ENCODE measurements at places on chromosomes 3 and 15.

- no peak for DNase-seq
Observed at GRCh38 chr15:80752204-80752603, 27.0 kb upstream of the CEMIP start.

DNA sequence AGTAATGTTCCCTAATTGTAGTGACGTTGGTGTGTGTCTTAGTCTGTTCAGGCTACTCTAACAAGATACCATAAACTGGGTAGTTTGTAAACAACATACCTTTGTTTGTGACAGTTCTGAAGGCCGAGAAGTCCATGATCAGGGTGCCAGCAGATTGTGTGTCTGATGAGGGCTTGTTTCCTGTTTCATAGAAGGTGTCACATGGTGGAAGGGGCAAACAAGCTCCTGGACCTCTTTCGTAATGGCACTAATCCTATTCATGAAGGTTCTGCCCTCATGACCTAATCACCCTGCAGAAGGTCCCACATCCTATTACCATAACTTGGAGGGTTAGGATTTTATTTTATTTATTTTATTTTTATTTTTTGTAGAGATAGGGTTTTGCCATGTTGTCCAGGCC, 11.1 kb downstream of the ATXN7 start:
- DNase-seq, result no peak

DNA sequence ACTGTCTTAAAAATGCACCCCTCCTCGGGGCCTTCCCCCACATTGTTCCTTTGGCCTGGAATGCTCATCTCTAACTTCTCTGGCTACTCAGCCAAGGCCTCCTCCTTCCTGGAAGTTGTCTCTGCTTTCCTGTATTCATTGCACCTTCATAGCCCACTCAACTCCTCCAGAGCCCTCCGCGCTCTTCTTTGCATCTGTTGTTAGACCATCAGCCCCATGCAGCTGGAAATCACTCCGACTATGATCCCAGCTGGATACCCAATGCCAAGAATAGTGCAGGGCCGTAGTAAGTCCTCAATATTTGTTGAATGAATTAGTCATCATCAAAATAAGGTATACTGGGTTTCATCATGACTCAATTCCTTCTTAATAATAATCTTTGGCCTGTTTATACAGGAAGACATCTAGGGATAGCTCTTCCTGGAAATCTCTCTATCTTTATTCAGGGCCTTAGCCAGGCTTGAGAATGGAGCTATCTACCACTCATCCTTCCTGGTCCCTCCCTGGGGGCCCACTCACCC, 112.7 kb downstream of the SYNPR start:
- no peak for DNase-seq

DNA sequence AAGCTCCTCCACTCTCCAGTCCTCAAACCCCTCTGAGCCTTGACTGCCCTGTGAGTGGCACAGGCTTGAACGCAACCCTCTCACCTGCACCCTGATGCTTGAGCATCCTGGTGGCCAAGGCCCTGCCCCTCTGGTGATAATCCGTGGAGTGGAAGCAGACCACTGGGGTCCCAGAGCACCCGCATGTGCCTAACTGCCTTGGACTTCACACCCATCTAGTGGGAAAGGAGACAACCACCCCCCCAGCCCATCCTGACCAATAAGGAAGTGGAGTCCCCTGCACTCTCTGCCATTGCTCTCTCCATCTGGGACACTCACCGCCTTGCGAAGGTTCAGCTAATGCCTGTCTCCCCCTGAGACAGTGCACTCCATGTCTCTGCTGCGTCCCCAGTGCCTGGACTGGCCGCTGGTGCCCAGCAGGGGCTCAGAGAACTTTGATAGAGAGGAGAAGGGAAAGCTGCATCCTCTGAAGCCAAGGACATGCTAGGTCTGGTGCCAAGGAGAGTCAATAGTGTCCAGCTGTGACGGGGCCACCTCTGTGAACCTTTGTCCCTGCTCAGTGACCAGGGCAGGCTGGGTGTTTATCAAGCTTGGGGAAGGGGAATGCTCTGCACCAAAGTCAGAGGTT, 3.4 kb downstream of the KLF15 start:
- DNase-seq, result no peak

GRCh38 chr3:60384341-60384740, 866.9 kb downstream of the FHIT start:
- DNase-seq, result no peak

GRCh38 chr15:72991026-72991425, 61.2 kb upstream of the NEO1 start:
- DNase-seq, result no peak

GRCh38 chr3:117674321-117674720, 964.7 kb downstream of the TUSC7 start:
- no peak for DNase-seq

DNA sequence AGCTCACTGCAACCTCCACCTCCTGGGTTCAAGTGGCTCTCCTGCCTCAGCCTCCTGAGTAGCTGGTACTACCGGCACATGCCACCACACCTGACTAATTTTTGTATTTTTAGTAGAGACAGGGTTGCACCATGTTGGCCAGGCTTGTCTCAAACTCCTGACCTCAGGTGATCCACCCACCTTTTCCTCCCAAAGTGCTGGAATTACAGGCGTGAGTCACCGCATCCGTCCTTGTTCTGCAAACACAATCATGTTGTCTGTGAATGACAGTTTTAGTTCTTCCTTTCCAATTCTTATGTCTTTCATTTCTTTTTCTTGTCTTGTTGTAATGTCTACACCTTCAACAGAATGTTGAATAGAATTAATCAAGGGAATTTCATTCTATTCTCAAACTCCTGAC, 16.3 kb upstream of the SMCO1 start:
- DNase-seq, result no peak

DNA sequence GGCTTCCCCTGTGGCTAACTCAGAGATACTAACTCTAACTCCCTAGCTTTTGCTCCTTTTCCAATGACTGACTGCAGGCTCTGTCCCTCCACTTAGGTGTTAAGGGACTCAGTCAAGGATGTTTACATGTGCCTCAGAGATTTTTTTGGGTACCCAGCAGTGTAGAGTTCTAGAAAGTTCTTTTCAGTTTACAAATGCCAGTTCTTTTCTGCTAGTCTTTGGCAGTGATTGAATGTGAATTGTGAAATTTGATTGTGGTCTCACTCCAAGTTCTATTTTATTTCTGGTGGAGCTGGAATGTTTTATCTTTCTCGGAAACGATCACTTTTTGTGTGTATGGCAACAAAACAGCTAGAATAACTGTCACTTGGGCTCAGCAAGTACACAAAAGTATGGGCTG, 60.6 kb downstream of the IL1RAP start:
- no peak for DNase-seq

DNA sequence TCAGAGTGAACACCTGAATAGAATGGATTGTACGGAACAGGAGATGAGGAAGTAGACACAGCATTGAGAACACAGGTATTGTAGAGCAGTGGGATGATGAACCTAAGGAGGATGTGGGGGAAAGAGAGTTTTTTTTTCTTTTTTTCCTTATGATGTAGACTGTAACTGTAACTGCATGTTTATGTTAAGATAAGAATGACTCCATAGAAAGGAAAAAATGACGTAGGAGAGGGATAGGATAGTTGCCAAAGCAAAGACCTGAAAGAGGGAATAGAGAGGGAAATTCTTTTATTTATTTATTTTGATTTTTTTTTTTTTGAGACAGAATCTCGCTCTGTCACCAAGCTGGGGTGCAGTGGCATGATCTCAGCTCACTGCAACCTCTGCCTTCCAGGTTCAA, 33.2 kb downstream of the APH1B start:
- no peak for DNase-seq

Measured in stimulated activated CD8-positive, alpha-beta memory T cell treated with anti-CD3 and anti-CD28 coated beads, Interleukin-12 subunit alpha, Interleukin-12 subunit beta, amount 100 ng/mL, for 4 hours (primary cell).